ENCODE measurements at places on chromosomes 4 and X.

DNA sequence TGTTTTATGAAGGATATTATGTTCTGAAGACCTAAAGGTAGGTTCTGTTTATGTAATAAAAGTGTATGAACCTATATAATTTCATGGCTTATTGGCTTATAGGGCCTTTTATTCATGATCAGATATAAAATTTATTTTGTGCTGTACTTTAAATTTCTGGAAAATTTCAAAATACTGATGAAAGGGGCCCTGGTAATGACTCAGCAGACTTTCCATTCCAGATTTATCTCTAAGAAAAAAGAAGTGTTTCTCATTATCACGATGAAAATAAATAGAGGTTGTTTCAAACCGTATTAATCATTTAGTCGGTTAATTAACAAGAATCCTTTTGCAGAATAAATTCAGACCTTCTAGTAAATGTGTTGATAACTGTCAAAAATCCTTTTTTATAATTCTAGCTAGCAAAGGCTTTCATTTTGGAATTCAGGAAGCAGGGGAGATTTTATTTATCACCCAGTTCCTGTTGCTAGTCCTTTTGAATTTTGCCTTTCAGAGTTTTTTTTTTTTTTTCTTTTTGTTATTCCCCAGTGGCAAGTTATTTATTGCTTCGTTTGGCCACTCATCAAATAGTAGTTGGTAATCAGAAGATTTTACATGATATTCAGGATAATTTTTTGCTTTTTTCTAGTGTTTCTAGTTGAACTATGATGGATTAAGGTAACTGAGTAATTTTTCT, 5.4 kb upstream of the TAPT1 start:
- DNase-seq: no peak

DNA sequence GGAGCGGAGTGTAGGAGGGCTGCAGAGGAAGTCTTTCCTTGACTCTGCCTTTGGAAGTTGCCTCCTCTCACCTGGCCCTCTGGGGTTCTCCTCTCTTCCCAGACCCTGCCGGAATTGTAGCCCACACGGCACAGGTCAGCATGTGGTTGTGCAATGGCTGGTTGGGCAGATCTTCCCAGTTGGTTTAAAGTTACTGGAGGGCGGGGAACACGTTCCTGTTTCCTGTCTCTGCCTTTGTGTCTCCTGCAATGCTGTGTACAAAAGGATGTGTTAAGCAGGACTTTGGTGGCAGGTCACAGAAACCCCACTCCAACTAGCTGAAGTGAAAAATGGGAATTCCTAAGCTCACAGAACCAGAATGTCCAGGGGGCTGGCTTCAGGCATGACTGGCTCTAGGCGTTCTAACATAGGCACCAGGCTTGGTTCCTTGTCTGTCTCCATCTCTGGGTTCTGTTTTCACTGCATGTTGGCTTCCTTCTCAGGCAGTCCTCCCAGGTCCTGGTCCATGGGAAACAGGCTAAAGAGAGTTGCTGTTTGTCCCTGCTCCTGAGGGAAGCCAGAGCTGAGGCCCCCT, 19.9 kb downstream of the SORCS2 start:
- peak; percentile 37 for DNase-seq

DNA sequence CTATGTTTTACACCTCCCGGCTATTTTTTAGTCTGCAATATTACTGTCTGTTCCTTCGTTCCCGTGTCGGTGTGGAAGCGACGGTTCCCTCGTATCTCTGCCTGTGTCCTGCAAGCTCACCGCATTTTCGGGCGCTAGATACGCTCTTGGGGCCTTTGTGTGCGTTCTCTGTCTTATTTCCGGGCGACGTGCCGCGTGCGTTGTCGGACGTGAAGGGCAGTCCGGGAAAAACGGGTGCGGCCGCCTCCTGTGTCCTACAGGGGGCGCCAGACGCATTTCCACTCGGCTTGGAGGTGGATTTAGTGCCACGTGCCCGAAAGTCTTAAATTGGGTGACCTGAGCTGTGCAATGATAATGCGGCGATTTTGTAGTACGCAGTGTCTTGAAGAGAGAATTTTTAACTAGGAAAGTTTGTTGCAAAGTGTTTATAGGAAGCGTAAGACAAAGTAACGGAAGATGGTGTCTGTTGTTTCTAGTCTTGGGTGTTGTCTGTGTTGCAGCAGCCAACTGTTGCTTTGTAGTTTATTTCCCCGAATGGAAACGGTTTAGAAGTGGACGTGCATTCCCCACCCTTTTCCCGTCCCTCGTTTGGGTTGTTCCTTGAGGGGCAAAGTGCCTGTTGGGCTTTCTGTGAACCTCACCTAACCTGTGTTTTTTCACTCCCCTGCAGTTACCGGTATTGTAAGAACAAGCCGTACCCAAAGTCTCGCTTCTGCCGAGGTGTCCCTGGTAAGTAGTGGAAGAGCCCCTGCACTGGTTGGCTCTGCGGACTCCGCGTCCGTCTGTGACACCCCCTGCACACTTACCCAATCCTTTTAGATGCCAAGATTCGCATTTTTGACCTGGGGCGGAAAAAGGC, 720 bp downstream of the RPL10 start:
- DNase-seq: peak; percentile 70

DNA sequence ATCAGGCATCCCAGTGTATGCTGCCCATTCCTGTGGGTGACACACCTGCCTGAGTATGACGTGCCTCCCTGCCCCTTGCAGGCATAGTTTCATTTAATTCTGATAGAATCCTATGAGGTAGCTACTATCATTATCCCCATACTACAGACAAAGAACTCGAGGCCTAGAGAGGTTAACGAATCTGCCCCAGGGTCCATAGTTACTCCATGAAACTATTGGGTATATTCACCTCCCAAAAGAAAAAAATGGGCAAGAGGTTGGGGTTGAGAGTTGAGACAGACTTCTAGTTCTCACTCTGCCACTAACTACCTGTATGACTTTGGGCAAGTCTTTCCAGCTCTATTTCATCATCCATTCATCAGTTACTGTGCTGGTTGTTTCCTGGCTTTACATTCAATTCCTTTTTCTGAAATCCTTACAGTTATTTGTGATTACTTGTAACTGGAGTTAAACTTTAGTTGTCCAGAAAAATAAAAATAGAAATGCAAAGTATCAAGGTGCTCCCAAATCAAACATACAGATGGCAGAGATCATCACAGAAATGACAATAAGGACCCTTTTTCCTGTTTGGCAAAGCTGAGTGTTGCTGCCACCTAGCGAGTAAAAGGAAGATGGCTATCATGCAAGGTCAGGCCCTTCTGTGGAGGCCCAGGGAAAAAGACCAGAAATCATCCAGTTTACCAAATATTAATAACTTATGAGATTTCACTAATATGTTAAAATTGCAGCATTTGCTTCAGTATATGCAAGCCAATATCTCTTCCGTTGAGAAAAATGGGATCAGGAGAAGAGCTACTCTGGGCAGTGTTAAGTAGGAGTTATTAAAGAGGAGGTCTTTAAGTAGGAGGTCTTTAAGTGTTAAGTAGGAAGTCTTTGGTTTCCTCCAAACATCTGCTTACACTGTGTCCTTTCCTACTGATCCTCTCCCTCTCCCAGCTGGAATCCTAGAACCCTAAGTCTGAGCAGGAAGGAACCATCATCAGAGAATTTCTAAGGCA, 17.1 kb upstream of the MAP7D3 start:
- DNase-seq: peak; percentile 41

DNA sequence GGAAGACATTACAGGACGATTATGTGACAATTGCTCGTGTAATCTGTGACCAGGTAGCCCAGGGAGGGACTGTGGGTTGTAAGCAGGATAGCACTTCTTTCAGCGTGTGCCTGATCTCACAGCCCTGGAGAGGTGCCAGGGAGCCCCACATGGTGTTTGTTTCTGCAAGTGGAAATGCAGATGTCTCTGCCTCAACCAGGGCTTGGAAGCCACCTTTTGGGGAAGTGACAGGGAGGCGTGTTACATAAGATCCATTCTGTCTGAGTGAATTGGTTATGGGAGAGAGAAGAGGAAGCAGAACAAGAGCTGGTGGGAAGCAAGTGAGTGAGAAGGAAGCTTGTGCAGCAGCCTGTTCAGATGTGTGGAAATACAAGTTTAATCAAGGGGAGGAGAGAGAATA, 104.5 kb upstream of the GATB start:
- no peak for DNase-seq

DNA sequence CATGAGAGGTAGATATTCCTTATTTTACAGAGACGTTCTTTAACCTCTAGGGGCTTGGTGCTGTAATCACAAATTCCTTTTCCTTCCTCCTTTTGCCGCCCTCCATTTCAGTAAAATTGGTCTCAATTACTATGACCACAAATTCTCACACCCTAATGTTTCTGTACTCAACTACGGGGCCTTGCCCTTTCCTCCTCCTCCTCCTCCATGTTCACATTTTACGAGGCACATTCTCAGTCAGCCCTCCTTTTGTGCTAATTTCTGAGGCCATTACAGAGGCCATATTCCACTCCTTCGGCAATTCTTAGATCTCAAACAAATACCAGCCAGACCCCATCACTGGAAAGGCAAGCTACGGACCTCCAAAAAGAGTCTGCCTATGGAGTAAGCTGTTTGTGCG, 92.1 kb downstream of the SH3KBP1 start:
- no peak for DNase-seq

GRCh38 chr4:8940792-8941491, 69.3 kb upstream of the HMX1 start:
- DNase-seq: no peak

- peak; percentile 60 for DNase-seq
Measured at GRCh38 chrX:22220941-22221340, 51.8 kb upstream of the CBLL2 start.

DNA sequence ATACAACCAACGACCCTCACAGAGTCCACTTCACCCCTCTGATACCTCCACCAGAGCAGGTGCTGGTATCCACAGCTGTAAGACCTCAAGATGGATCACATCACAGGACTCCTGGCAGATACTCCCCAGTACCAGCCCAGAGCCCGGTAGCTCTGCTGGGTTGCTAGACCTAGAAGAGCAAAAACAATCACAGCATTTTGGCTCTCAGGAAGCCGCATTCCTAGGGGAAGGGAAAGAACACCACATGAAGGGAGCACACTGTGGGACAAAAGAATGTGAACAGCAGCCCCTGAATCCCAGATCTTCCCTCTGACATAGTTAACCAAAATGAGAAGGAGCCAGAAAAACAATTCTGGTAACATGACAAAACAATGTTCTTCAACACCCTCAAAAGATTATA, 303.1 kb upstream of the GRIA3 start:
- no peak for DNase-seq

DNA sequence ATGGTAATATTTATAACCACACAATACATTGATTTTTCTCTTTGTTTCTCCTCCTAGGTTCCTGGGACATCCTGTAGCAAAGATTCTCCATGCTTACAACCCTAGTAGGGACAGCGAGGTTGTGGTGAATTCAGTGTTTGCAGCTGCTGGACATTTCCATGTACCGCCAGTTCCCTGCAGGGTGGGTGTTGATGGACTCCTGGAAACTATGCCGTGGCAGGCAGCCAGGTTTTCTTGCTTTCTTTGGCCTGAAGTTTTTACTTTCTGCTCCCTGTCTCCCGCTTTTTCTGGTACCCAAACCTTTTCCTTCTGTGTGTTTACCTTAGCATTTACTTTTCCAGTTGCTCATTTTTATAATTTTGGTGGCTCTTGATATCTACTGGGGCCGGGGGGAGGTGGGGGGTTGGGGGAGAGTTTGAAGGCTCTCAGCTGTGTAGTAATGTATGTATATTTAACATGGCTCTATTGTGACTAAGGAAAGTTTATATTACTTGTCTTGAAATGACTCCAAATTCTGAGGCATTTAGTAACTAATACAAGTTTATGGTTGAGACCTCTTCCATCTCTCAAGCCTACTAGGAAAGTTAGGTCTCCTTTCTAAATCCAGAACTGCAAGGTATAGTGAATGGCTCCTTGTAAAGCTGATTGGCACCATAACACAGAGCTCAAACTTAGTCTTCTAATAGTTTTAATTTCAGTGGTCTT, 89.7 kb downstream of the TMEM131L start:
- DNase-seq: peak; percentile 87

Data from iris pigment epithelial cell (primary cell).